Tibial nerve (tissue), 4 donors: ENCODE measurements at places on chromosomes 6 and 20.
A peak's percentile ranks its signal among the peaks of the same experiment; 100 is the strongest.

DNA sequence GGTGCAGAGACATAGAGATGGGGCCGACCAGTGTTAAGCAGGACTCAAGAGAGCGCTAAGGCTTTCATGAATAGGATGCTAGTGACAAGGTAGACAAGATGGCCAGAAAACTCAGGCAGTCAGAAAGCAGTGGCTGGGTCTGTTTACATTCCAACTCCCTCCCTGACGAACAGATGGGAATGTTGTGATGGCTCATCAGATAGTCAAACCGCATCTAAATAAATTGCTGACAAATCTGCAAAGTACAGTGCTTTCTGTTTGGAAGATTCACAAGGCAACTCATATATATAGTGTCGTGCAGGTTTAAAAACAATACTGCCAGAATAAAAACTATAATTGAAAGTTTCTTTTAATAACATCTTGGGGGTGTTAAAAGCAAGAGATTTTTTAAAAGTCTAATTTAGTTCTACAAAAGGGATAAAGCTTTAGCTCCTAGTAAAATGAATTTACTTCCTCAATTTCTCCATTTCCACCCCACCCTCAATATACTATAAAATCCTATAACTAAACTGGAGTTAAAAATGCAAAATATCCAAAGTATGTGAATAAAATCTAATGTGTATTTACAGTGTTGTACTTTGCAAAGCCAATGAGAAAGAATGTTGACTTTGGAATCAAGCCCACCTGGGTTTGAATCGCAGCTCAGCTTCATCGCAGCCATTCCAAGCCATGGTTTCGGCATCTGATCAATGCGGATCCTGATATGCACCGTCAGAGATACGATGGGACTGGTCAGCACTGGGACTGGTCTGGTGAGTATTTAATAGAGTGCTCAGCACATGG, 247.3 kb upstream of the PDE10A start:
- no peaks in the 10 kb centered on the region for H3K36me3 ChIP-seq
- no peak overlapping the region for H3K4me3 ChIP-seq
- no peak overlapping the region for H3K27ac ChIP-seq

DNA sequence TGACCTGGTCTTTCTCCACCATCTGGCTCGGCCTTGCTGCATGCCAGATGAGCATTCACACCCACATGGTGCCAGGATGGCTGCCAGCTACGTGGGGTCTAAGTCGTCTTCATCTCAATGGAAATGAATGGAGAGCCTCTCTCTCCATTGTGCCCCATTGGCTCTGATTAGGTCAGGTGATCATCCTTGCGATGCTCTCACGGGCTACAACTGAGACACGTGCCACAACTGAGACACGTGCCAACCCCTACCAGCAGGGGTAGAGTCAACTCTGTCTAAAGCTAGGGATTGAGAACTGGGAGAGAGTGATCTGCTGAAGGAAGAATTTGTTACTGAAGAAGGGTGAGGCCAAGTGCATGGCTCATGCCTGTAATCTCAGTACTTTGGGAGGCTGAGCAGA, 67.3 kb upstream of the RALY start:
- no peaks in the 10 kb centered on the region for H3K27me3 ChIP-seq
- H3K4me3 ChIP-seq: no peak overlapping the region
- H3K36me3 ChIP-seq: no peaks in the 10 kb centered on the region
- H3K27ac ChIP-seq: no peak overlapping the region

GRCh38 chr20:32031007-32031958, 20.8 kb upstream of the HCK start:
- H3K27ac ChIP-seq: no peak overlapping the region
- H3K36me3 ChIP-seq: no peaks in the 10 kb centered on the region
- DNase-seq: peak; percentile 66
- H3K27me3 ChIP-seq: no peaks in the 10 kb centered on the region

GRCh38 chr6:69263297-69263696, 533.5 kb downstream of the LMBRD1 start:
- DNase-seq: no peak
- H3K4me3 ChIP-seq: no peak overlapping the region
- no peaks in the 10 kb centered on the region for H3K4me1 ChIP-seq

DNA sequence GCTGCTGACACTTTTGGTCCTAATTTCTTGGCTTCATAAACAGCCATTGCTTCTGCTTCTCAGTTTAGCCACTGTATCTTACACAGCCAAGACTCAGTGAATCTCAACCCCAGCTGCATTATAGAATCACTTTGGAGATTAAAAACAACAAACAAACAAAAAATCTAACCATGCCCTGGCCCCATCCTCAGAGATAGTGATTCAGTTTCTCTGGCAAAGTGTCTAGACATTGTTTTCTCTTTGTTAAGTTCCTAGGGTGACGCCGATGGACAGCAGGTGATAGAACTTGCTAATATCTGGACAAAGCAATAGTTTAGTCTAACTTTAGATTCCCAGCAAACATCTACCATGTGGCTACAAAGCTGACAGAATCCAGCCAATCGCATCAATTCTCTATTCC, 2.9 kb downstream of the ADGRF5 start:
- H3K27me3 ChIP-seq: no peaks in the 10 kb centered on the region
- no peaks in the 10 kb centered on the region for H3K4me1 ChIP-seq
- H3K27ac ChIP-seq: no peak overlapping the region
- no peaks in the 10 kb centered on the region for H3K36me3 ChIP-seq
- DNase-seq: no peak
